SW480 (cell line): ENCODE measurements at places on chromosomes 11 and 22.

DNA sequence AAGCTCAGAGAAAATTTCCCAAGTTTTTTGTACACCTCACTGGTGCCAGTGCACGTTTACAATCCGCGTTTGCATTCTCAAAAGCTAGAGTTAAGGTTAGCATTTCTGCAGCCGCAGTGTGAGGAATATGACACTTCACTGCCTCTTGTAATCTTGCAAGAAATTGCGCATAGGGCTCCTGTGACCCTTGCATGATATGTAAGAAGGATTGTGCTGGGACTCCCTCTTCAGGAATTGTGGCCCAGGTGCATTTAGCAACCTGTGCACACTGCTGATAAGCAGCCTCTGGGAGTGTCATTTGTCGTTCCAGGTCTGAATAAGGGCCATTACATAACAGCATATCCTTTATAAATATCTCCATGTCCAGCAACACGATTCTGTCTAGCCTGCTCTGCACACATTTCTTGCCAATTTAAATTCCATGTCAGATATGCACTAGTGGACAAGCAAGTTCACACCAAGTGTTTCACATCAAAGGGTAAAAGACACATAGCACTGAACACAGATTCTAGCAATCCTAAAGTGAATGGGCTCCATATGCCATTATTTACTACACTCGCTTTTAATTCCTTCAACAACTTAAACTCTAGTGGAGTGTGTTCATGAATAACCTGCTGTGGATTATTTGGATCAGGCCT is 69.2 kb upstream of the INCENP start:
- peak; percentile 90 for DNase-seq

DNA sequence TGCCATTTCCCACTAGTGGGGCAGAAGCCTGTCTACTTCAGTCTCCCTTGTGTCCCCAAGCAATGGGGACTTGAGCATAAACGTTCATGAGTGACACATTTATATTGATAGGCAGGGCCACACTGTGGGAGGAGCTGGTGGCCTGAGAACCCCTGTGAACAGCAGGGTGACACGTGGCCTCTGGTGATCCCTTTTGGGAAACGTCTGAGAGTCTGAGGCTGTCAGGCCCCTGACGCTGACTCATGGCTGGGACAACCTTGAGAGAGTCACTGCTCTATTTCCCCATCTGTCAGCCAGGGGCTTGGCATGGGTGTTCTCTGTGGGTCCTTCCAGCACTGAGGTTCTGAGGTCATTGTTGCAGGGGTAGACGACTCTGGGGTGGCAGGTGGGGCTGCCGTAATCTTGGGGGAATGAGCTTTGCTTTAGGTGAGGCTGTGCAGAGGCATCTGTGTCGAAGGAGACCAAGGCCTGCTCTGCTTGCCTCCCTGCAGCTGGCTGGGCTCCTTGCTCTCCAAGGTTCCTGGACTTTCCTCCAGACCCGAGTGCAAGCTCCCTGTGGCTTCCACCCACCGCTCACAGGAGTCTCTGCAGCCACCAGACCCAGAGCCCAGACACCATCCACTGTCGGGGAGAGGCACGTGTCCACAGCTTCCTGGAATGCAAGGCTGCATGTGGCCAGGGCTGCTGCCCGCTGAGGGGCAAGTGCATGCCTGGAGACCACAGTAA is 54.7 kb downstream of the SMIM38 start:
- DNase-seq, result peak; percentile 54

DNA sequence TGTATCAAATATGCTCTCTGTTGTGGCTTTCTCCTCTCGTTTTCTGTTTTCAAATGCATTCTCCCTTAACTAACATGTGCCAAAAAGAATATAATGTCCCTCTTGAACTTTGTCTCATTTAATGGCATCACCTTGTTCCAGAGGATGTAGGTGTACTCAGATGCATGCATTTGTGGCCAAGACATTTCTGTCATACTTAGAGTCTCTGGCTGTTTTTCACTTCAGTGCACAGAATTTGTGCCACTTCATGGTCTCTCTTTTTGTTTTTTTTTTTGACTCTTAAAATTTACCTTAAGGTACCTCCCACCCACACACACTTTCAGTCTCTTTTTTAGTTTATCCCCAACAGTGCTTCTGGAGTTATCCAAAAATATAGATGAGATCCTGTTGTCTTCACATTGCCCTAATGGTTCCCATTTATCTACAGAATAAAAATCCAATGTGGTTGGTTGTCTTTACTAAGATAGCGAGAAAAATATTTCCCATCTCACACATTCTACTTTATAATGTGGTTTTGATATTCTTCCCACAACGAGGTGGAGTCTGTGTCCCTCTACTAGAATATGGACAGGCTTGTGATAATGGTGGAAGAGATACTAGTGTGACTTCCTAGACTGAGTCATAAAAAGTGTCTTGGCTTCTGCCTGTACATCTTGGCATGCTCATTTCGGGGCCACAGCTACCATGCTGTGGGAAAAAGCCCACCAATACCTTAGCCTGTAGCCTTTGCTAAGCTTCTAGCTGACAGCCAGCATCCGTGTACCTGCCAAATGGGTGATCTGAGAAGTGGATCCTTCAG is 125.8 kb downstream of the DDX10 start:
- DNase-seq, result no peak

DNA sequence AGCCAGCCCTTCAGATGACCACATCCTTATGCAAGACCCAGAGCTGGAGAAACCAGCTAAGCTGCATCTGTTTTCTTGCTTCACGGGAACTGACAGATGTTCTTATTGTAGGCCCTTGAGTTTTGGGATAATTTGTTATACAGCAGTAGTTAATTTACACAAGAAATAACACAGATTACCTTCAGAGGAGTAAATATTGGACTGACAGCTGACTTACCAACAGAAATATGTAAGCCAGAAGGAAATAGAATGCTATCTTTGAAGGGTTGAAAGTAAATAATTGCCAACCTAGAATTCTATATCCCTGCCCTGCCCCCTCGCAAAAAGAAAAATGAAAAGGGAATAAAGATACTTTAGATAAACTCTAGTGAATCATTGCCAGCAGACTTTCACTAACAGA is 124.1 kb downstream of the WNT7B start:
- DNase-seq, result no peak

DNA sequence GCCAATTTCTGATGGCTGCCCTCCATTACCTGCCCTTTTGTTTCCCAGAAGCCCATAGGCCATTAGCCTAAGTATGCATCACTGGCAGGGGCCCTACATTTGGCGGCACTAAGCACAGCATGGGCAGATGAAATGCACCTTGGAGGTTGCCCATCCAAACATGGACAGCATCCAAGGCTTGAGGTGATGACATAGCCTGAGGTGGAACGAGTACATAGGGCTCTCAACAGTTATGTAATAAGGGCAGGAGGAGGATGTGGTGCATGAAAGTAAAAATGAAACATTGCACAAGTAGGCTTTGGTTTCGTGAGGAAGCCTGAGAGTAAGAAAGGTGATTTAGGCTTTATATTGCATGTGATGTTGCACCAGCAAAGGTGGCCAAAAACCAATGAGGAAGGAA is 148.1 kb downstream of the FAM76B start:
- no peak for DNase-seq

- DNase-seq, result peak; percentile 10
Observed at GRCh38 chr11:15843309-15843872, 513.0 kb downstream of the SOX6 start.

DNA sequence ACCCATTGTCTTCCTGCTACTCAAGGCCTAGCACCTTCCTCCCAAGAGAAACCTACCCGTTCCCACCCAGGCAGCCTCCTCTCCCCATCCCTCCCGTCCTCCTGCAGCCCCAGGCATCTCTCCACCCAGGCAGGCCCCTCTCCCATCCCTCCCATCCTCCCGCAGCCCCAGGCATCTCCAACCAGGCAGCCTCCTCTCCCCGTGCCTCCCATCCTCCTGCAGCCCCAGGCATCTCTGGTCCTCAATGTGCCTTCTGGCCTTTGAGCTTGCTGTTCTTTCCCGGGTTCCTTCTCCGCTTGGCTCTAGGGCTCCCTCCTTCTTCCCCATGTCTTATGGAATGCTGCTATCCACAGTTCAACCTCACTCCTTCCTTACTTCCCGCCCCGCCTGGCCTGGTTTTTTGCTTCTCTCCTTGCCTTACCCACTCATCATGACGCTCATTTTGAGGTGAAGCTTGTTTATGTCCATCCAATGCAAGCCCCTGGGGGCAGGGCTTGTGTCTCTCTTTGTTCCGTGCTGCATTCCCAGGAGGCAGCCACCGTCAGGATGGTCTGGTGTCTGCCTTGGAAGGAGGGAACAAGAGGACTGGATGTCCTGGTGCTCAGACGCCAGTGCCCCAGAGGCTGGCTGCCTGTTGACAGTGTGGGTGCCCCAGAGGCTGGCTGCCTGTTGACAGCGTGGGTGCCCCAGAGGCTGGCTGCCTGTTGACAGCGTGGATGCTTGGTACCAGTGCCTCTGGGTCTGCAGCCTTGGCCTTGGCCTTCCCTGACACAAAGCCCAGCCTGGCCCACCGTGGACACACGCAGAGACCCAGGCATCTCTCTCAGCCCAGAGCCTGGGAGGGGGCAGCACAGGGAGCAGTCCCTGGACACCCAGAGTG is 815.7 kb downstream of the BRD1 start:
- no peak for DNase-seq

GRCh38 chr22:27482402-27482801 is 319.2 kb downstream of the MN1 start:
- DNase-seq, result no peak

GRCh38 chr11:10920205-10920604 is 62.4 kb upstream of the ZBED5 start:
- no peak for DNase-seq

- no peak for DNase-seq
Observed at GRCh38 chr22:39705386-39705785, 134.8 kb downstream of the CACNA1I start.

DNA sequence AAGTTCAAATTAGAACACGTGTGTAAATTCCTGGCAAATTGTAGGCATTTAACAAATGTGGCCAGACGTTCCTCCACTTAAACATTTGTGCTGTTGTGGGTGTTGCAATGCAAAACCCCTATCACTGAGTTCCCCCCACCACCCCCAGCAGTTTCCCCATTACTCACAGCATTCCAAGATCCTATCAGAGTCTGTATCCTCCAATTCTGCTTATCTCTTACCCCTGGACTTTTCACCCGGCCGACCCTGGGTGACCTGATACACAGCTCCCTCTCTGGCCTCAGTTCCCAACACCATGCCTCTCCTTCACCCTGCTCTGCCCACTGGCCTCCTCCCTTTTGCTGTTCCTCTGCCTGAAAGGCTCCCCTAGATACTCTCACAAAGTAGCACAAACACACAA is 31.4 kb upstream of the AQP11 start:
- no peak for DNase-seq

DNA sequence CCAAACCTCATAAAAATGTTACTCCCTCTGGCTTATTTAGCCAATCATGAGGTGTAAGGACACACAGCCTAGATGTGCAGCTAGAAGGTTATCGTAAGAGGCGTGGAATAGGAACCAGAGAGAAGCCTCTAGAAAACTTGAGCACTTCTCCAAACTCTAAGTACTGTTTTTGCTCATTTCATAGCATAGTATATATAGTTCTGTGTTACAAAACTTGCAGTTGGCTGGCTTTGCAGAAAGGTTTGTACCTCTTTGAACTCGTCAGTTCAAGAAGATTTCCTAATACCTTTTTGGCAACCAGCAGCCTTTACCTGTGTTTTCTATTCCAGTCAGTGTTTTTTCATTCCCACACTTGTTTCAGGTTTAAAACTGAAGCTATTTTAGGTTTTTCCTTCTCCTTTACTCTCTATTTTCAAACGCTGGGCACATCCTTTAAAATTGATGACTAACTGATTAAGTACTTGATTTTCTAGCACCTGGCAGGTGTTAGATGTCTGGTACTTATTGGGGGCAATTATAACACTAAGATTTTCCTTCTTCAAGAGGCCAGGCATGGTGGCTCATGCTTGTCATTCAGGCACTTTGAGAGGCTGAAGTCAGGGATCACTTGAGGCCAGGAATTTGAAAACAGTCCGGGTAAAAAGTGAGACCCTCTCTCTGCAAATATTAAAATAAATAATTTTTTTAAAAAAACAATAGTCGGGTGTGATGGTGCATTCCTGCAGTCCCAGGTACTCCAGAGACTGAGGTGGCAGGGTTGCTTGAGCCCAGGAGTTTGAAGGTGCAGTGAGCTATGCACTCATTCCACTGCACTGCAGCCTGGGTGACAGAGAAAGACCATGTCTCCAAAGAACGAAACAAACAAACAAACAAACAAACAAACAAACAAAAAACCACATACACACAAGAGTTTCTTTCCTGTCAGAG is 125.2 kb downstream of the LRRC4C start:
- DNase-seq, result no peak

DNA sequence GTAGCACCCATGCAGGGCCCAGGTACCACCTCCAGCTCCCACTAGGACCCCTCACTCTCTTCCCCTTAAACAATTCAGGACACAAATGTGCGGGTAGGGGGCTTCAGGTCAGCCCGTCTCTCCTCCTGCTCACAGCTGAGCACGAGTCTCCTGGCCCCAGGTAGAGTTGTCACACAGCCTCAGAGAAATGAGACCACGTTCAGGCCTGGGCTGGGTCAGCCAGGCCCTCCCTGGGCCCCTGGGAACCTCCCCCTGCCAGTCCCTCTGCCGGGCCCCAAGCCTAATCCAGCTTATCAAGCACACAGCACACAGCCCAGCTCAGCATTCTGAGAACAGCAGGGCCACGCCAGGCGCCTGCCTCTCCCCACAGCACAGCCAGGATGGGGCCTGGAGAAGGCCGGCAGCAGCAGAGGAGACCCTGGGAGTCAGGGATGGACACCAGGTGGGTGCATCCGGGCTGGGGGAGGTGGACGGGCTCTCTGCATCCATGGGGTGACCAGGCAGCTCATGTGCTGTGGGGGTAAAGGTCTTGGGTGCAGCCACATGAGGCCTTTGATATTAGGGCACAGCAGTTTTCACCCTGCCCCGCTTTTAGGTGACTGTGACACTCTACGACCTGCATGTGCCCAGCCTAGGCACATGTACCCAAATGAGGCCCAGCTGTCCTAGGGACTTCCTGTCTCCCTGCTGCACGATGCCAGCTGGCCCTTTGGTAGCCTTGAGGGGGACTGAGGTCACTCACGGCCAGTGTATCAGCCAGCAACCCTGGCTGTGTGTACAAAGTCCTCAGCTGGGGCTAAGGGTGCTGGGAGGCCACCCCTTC is 87.0 kb downstream of the MORC2 start:
- no peak for DNase-seq

- DNase-seq, result peak; percentile 81
Observed at GRCh38 chr11:62499944-62500649, 46.5 kb downstream of the AHNAK start.

- no peak for DNase-seq
Observed at GRCh38 chr22:32752326-32752725, 49.2 kb upstream of the TIMP3 start.
